ENCODE measurements at places on chromosomes 1 and 21.

GRCh38 chr1:186059311-186059710 is 315.7 kb downstream of the TPR start:
- DNase-seq = no peak

DNA sequence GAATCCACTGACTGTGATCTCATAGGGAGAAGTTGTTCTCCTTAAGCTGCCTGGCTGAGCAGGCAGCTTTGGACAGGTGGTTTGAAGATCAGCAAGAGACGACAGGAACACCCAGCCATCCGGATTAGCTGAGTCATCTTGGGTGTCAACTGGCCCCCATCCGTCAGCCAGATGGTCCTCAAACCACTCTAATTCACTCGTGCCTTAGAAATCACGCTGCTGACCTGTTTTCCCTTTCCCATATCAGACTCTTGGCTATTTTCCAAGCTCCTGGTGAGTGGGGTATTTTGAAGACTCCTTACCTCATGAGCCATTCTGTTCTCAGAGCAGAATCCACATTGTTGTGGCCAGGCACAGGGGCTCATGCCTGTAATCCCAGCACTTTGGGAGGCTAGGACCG is 149.1 kb upstream of the L1TD1 start:
- no peak for DNase-seq

GRCh38 chr1:23848673-23849616 is 19.1 kb downstream of the FUCA1 start:
- no peak for DNase-seq

DNA sequence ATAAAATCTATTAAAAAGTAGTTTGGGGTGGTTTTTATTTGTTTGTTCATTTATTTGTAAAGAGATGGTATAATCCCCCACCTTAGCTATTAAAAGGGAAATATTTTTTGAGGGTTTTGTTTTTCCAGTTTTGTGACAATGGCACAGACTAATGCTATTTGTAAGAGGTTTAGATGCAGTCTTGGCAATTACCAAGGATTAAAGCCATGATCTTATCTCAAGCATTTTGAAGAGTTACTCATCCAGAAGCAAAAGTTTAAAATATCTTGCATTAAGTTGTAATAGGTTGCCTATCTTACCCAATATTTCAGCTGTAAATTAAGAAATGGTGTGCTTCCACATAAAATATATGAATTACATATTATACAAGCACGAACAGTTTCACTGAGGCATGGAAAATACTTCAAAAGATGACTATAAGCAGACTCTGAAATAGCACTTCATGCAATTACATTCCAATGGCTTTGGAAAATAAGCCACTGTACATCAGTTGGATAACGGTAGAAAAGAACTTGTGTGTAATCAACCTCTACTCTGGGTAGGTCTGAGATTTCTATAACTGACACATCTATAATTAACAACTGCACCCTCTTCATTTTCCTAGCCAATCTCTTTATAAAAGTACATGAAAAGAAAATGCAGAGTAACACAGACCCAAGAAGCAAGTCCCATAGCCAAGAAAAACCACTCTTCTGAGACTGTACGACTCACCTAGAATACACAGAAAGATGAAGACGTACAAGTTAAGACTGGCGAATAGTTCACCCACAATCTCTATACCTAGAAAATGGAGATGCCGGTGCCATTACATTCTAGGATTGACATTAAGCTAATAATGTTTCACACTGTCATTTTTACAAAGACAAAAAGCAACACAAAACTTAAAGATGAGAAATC is 95.2 kb downstream of the PTPN14 start:
- no peak for DNase-seq

GRCh38 chr1:247445526-247446356 is 12.2 kb downstream of the OR2B11 start:
- no peak for DNase-seq
